ENCODE measurements at places on chromosomes 3 and 15.

DNA sequence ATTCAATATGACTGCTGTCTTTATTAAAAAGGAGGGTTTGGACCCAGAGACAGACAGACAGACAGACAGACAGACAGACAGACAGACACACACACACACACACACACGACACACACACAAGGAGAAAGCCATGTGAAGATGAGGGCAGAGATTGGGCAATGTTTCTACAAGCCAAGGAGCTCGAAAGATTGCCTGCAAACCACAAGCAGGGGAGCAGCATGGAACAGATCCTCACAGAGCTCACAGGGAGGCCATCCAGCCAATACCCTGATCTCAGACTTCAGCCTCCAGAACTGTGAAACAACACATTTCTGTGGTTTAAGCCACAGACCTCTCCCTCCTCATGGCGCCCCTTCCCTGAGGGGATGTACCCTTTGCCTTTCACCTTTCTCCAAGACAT is 35.8 kb upstream of the ABHD2 start:
- no peak for DNase-seq

GRCh38 chr3:157844216-157844615 is 262.0 kb downstream of the SHOX2 start:
- DNase-seq: no peak

GRCh38 chr3:58216496-58217195 is 5.9 kb upstream of the DNASE1L3 start:
- peak; percentile 55 for DNase-seq

DNA sequence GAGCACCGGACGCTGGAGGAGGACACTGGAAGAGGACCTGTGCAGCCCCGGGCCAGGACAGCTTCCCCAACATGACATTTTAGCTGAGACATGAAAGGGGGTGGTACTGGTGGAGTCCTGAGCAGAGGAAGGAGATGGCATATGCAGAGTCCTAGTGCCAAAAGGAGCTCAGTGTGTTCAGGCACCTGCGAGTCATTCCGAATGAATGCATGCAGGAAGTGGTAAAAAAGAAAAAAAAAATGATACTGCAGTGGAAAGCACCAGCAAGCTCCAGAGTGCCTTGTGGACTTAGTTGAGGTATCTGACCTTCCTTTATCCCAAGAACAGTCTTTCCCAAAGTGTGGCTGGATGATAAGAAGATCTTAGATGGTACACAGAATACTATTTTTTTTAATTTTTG is 6.6 kb upstream of the ZNF148 start:
- DNase-seq: peak; percentile 75

DNA sequence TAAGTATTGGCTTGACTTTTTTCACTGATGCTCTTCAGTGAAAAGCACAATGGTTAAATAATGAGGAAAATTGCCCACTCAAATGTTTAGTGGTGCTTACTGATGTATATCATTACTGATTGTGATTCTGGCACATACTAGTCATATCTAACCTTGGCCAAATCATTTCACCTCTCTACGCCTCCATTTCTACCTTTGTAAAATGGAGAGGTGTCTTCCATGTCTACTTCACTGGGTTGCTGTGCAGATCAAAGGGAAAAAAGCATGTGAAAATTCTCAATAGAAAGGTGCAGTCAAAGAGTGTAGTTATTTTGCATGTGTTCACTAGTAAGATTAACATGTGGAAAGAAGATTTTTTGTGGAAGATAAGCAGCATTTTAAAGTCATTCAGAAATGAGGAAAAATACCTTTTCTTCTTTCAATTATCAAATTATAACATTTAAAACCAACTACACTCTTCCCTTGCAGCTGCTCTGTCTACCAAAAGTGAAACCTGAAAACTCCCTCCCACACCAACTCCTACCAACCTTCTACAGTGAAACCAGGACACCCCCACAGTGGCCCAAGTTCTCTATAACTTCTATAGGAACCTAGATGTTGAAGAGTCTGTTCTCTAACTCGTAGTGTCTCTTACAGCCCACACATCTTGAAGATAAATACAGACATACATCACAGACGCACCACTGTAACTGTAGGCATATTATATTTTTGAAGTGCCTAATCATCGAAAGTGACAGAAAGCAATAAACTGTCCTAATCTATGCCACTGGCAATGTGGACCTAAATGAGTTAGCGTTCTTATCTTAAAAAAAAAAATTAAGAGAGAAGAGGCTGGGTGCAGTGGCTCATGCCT is 1.4 kb downstream of the CD200R1 start:
- no peak for DNase-seq

DNA sequence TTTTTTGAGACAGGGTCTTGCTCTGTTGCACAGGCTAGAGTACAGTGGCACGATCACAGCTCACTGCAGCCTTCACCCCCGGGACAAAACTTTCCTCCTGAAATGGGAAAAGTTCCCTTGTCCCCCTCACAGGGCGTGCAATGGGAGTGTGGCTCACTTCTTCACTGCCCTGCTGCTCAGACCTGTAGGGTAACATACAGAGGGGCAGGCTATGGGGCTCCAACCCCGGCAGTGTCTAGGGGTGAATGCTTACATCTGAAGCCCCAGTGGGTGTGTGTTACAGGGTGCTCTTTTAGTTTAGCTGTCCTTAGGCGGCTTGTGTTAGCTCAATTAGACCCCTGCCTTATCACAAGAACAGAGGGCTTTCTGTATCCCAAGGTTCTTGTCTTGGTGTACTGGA is 157.3 kb downstream of the RBPMS2 start:
- no peak for DNase-seq

DNA sequence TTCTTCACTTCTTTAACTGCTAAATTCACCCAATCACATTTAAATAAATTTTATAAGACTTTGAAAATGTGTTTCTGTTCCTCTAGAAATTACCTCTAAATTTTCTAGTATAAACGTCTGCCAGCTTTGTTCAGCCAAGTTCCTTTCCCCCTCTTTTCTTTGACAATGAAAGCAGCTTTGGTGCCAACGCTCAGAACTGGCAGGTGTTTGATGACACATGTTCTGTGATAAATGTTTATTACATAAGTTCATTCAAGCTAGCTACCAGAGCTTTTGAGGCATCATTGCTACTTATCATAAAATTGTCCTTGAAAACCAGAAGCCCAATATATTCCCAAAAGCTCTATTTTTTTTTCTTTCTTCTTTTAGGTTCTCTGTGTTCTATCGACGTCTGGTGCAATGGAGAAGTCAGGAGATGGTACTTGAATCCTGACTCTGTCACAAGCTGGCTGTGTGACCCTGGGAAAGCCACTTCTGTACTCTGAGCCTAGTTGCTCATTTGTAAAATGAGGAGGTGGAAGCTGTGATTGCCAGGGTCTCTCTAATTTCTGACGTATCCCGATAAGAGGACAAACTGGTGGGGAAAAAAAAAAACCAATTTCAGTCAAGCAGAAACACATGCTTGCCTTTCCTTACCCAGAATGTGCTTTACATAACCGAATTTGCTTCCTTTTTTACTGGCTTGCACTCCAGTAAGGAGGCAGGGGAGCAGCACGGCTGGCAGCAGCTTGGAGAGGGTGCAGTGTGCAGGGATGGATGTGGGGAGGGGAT is 187.1 kb upstream of the LPP start:
- DNase-seq: no peak
